Psoas muscle (tissue), 8 donors: ENCODE measurements at places on chromosomes 6 and 20.

GRCh38 chr6:127971945-127972391, 71.1 kb upstream of the THEMIS start:
- no peak for DNase-seq

DNA sequence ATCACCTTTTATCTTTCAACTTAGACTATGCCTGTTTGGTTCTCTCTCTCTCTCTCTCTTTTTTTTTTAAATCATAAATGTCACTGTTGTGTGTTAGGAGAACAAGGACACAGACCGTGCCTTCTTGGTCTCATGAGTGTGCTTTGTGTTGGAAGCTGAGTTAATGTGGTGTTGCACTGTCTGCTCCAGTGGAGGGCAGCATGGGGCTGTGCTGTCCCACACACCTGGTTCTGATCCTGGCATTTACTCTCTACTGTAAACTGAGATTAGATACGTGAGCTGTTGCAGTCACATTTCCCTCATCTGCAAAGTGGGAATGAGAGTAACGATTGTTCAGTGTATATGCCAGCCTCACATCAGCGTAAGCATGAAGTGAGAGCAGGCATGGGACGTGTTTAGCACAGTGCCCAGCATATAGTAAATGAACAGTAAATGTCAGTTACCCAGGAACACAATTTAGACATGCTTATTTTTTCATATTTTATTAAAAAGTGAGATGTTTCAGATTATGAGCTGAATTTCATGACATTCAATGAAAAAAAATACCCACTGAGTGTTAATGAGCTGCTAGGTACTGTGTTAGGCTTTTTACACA, 161.1 kb downstream of the FARS2 start:
- no peak for DNase-seq

GRCh38 chr20:7723284-7723683, 217.0 kb downstream of the HAO1 start:
- no peak for DNase-seq

DNA sequence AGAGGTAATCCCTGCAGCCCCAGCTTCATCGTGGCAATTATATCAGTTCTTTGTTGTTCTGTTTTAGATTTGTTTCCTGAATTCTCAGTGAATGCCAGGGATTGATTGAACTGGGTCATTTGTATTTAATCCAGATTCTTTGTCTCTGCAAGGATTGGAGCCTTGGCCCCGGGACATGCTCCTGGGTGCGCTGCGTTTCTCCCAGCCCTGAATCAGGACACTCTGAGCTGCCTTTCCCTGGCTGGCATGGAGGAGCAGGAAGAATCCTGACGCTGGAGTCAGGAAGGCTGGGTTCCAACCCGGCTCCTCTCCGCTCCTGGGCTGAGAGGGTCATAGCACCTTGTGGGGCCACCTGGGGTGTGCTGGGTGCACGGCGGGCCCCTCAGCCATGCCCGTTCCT, 545.6 kb downstream of the QKI start:
- DNase-seq, result no peak

- DNase-seq, result no peak
These were observed 130.6 kb upstream of the C6orf118 start for GRCh38 chr6:165439928-165440554.

- peak; percentile 84 for DNase-seq
These were observed at the start of gene SCRT2 for GRCh38 chr20:675453-676314. SCRT2 (minus strand) TSS chr20:675802; CDS start chr20:675601, 201 bp downstream.

DNA sequence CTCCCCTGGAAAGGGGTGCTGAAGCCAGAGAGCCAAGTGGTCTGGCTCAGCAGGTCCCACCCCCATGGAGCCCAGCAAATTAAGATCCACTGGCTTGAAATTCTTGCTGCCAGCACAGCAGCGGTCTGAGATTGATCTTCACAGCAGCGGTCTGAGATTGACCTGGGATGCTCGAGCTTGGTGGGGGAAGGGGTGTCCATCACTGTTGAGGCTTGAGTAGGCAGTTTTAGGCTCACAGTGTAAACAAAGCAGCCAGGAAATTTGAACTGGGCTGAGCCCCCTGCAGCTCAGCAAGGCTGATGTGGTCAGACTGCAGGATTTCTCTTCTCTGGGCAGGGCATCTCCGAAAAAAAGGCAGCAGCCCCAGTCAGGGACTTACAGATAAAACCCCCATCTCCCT, 41.3 kb upstream of the B3GAT2 start:
- no peak for DNase-seq

DNA sequence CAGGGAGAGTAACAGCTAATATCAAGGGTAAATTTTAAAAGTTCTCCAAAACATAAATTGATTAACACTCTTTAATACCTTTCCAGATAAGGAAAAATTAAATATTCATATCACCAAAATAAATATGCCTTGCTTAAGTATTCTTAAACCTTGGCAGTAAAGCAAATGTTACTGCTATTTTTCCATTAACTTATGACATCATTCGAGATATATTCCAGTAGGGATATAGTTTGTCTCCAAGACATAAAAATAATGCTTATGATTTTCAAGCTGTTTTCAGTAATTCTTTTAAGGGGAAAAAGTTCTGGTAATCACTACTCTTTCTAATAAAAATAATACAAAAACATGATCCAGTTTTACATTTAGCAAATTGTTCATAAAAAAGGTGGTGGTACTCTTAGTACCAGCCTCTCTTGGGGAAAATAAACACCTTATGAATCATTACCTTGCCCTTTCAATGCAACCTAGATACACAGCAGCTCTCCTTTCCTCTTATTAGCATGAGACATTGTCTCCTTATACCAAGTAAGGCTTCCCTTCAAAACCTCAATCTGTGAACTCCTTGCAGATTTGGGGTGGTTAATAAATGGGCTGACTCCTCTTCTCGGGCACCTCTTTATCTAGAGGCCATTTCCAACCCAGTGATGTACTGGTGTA, 31.5 kb upstream of the LTV1 start:
- no peak for DNase-seq

DNA sequence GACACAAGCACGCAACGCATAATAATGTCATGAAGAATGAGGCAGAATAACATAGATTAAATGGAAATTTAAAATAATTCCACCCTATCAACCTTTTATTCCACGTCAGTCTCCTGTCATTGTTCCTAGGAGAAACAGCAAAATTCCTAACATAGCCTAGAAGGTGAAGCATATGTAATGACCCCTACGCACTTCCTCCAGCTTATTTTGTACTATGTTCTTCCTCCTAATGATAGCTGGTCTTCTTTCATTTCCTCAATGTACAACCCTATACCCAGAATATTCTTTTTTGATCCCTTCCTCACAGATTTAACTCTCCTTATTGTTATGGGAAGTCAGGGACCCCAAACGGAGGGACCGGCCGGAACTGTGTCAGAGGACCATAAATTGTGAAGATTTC, 122.0 kb upstream of the CARMIL1 start:
- DNase-seq, result no peak

GRCh38 chr20:49393803-49394202, 88.7 kb downstream of the KCNB1 start:
- no peak for DNase-seq

DNA sequence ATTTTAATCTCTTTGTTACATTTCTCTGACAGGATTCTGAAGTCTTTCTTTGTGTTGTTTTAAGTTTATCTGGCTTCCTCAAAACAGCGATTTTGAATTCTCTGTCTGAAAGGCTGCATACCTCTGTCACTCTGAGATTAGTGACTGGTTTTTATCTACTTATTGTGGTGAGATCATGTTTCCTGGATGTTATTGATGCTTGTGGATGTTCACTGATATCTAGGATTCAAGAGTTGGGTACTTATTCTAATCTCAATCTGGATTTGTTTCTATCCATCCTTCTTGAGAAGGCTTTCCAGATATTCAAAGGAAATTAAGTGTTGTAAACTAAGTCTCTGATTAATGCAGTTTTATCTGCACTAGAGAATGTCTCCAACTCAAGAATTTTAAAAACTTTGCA, 1076.1 kb upstream of the ADGRB3 start:
- DNase-seq, result no peak

GRCh38 chr20:35511814-35512420, 17.5 kb downstream of the C20orf173 start:
- DNase-seq, result no peak

- no peak for DNase-seq
These were observed 133.7 kb downstream of the MYO6 start for GRCh38 chr6:75882734-75883133.

- no peak for DNase-seq
These were observed 636.6 kb upstream of the MAN1A1 start for GRCh38 chr6:119985952-119986736.

GRCh38 chr6:72842140-72842539, 220.3 kb downstream of the KCNQ5 start:
- DNase-seq, result no peak

DNA sequence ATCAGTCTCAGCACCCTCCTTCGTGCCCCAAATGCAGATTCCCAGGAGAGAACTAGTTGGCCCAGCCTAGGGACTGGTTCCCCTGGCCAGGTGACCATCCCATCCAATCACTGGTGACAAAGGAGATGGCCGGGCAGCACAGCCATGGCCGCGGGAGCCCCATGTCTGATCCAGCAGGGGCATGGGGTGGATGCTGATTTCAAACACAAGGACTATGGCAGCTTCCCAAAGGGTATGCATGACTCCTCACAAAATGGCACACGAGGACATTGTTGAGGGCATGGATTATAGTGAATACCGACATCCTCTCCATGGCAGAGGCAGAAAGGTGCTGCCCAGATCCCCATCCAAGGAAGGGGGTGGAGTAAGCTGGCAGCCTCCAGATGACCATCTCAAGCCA, 9.9 kb upstream of the LSM14B start:
- DNase-seq, result no peak

DNA sequence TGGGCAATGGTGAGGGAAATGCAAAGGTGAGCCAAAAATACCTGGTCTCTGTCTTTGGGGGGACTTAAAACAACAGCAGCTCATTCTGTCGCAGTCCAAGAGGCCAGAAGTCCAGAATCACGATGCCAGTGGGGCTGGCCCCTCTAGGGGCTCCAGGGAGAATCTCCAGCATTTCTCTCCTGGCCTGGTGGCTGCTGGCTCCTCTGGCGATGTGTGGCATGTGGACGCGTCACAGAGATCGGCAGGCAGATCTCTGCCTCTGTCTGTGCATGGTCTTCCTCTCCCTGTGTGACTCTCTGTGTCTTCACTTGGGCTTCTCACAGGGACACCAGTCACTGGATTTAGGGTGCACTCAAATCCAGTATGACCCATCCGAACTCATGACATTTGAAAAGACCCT, 14.0 kb upstream of the PMEPA1 start:
- DNase-seq, result no peak

DNA sequence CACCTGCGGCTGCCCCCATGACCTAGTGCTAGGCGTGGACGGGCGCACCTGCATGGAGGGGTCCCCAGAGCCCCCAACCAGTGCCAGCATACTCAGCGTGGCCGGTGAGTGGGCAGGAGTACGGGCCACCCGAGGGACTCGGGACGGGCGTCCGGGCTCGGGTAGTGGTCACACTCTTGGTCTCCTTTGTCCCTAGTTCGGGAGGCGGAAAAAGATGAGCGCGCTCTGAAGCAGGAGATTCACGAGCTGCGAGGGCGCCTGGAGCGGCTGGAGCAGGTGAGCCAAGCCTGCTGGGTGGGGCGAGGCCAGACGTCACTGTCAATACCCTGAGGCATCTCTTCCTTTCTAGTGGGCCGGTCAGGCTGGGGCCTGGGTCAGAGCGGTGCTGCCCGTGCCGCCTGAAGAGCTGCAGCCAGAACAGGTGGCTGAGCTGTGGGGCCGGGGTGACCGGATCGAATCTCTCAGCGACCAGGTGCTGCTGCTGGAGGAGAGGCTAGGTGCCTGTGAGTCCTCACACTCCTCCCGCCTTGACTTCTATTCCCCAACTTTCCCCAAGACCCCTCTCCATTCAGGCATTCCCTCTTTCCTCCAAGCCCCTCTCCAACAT, 2.9 kb downstream of the EGFL8 start:
- no peak for DNase-seq

GRCh38 chr6:156060013-156060412, 604.4 kb upstream of the NOX3 start:
- no peak for DNase-seq

- DNase-seq, result no peak
These were observed 136.9 kb upstream of the SLC22A16 start for GRCh38 chr6:110613356-110613755.

DNA sequence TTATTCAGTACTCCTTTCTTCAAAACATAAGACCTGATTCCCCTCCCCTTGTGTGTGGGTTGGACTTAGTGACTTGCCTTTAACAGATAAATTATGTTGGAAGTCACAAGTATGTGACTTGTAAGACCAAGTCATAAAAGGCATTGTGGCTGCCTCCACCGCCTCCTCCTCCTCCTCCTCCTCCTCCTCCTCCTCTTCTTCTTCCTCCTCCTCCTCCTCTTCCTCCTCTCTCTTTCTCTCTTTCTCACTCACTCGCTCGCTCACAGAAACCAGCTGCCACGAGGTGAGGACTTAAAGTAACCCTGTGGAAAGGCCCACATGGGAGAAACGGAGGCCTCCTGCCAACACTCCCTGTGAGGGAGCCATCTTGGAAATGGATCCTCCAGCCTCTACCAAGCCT, 64.0 kb downstream of the NCR2 start:
- no peak for DNase-seq

DNA sequence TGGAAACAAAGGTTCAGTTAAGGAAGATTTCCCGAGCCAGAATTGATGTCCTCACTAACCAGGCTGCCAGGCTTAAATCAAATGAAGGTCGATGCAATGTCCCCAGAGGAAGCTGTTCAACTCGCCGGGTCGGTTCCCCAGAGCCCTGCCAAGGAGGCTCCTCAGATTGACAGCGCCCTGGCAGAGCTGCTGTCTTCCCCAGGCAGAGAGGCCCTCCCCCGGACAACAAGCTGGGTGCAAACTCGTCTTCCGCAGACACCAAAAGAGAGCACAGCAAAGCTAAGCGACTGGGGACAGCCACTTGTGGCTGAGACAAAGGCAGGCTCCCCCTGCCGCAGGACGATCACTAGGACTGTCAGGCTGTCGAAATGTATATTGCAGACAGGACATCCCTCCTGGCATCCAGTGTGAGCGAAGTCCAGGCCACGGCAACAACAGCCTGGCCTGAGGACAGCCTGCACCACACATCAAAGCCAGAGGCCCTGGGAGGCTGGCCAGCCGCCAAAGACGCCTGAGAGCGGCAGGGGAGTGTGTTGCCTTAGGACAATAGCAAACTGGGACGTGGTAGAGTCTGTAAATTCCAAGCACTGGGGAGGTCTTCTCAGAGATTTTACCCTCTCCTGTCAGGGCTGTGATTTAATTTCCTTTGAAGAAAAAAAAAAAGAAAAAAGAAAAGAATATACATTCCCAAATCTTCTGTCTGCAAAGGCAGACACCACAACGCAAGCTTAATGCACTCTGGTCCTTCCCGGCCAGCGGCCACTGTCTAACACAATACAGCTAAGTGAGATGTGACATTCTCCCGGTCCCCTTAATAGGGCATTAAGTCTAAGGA, 99.1 kb downstream of the HIVEP2 start:
- DNase-seq, result peak; percentile 88

GRCh38 chr6:161257793-161258457, 15.9 kb downstream of the AGPAT4 start:
- DNase-seq, result no peak

GRCh38 chr6:80467408-80467807, 360.9 kb downstream of the BCKDHB start:
- DNase-seq, result no peak
